ENCODE measurements at places on chromosomes 12 and 14. TPM values are rescaled to one million over a fixed set of nuclear protein-coding genes. Genes with fewer than 3 reads are reported as not detected.

The CISTR gene
- not detected for total RNA-seq

The C12orf54 gene
- not detected for total RNA-seq

The RTL1 gene
- total RNA-seq: not detected

The ZFYVE26 gene
- total RNA-seq: 30.2 TPM

The GSC gene
- total RNA-seq: 1.7 TPM

The SERPINA4 gene
- total RNA-seq: not detected

The SLC5A8 gene
- not detected for total RNA-seq

The PKP2 gene
- 16.2 TPM for total RNA-seq

GRCh38 chr14:103871596-103872480, 24.5 kb upstream of the PPP1R13B start:
- peak overlapping the region; percentile 23 for H3K4me3 ChIP-seq
- no peaks in the 10 kb centered on the region for H3K36me3 ChIP-seq
- H3K27ac ChIP-seq: peak overlapping the region; percentile 32

DNA sequence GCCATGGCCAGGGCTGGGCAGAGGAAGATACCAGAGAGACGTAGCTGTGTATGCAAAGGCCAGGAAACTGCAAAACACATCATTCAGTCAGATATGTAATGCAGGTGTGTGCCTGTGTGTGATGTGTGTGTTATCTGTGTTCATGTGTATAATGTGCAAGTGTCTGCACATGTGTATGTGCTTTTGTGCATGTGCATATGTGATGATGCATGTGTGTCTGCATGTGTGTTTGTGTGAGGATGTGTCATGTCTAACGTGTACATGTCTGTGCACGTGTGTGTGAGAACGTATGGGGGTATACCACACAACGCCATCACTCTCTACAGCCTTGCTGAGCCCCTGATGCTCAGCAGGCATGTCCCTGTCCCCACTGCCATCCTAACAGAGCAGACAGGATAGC, 9.7 kb downstream of the DIO3 start:
- no peak overlapping the region for H3K27ac ChIP-seq
- DNase-seq: no peak
- no peak overlapping the region for H3K4me3 ChIP-seq

DNA sequence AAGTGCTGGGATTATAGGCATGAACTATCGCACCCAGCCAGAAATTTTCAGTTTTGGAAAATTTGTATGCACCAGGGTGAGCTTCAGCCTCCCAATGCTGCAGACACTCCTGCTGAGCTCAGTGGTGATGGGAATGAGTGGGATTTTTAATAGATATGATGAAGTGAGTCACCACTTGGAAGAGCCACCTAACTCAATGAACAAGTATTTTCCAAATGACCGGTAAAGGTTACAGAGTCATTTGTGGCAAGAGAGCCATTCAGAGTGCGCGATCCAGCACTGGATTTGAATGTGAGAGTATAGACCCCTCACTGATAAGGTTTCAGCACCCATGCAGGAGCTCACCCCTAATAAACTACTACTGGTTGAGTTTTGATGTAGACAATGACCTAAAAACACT, 100.7 kb downstream of the PPP2R5C start:
- H3K4me3 ChIP-seq: no peak overlapping the region
- no peaks in the 10 kb centered on the region for H3K4me1 ChIP-seq
- H3K27me3 ChIP-seq: no peaks in the 10 kb centered on the region
- no peak overlapping the region for H3K27ac ChIP-seq
- H3K36me3 ChIP-seq: peaks cover 6% of the 10 kb centered on the region

DNA sequence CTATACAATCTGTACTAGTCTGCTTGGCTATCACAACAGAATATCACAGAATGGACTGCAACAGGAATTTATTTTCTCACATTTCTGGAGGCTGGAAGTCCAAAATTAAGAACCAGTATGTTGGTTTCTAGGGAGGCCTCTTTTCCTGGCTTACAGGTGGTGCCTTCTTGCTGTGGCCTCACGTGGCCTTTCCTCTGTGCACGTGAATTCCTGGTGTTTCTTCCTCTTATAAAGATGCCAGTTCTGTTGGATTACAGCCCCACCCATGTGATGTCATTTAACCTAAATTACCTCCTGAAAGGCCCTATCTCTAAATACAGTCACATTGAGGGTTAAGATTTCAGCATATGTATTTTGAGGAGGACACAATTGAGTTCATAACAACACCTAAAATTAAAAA, 32.1 kb upstream of the C2CD5 start:
- DNase-seq: no peak
- H3K4me1 ChIP-seq: no peaks in the 10 kb centered on the region
- H3K36me3 ChIP-seq: no peaks in the 10 kb centered on the region
- no peaks in the 10 kb centered on the region for H3K27me3 ChIP-seq
- no peak overlapping the region for H3K4me3 ChIP-seq
- no peak overlapping the region for H3K27ac ChIP-seq

DNA sequence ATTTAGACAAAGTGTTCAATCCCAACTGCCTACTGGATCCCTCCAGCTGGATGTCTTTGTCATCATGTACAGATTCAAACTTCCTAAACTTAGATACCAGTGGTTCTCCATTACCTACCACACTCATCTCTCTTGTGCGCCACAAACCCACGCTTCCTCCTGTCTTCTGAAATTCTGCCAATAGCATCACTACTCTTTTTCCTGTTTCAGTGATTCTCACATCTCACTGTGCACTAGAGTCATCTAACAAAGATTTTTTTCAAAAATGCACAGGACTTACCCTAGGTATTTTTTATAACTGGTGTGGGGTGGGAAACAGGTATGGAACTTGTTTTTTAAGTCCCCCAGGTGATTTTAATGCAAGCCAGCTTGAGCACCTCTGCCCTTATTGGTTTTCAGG, 5.9 kb downstream of the PSMB5 start:
- H3K27ac ChIP-seq: no peak overlapping the region
- no peak for DNase-seq
- H3K36me3 ChIP-seq: peaks cover 46% of the 10 kb centered on the region
- H3K27me3 ChIP-seq: no peaks in the 10 kb centered on the region

DNA sequence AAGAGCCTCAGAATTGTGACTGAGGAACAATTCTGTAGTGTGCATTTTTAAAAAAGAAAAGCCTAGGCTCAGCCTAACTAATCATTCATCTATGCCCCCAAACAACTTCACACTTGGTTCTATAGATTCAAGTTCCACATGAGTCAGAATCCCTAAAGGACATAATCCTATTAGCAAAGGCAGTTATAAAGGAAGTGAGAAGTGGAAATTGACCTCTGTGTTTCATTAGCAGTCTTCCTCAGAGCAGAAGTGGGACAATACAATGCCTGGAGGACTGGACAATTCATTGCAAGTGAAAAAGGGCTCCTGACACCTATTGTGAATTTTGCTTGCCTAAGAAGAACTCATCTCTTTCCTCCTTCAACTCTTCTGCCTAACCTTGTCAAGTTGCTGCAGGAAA, 222.3 kb downstream of the PTPRO start:
- no peak overlapping the region for H3K4me3 ChIP-seq
- H3K27me3 ChIP-seq: no peaks in the 10 kb centered on the region
- no peaks in the 10 kb centered on the region for H3K4me1 ChIP-seq
- H3K36me3 ChIP-seq: no peaks in the 10 kb centered on the region
- DNase-seq: no peak

GRCh38 chr14:105865904-105866840, 339.8 kb downstream of the TMEM121 start:
- H3K4me3 ChIP-seq: no peak overlapping the region
- no peaks in the 10 kb centered on the region for H3K4me1 ChIP-seq
- no peak overlapping the region for H3K27ac ChIP-seq
- peak; percentile 91 for DNase-seq
- H3K36me3 ChIP-seq: no peaks in the 10 kb centered on the region

DNA sequence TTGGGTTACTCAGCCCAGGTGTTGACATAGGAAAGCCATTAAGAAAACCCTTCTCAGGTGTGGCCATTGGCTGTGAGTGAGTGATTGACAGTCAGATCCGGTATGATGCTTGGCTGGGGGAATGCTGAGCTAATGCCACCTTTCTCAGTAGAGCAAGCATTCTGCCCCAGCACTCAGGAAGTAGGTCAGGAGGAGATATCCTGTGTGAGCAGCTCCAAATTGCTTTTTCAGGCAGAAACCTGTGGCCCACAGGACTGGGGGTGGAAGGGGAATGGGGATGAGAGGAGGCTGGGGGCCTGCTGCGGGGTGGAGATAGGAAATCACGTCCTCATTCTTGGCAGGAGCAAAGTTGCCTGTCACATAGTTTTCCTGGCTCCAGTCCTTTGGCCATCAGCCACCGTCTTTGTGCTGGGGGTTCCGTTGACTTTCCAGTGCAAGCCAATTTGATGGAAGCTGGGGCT, 55.7 kb downstream of the NINJ2 start:
- no peaks in the 10 kb centered on the region for H3K36me3 ChIP-seq
- no peak for DNase-seq
- H3K27ac ChIP-seq: no peak overlapping the region
- peaks cover 33% of the 10 kb centered on the region for H3K4me1 ChIP-seq
- H3K4me3 ChIP-seq: no peak overlapping the region

DNA sequence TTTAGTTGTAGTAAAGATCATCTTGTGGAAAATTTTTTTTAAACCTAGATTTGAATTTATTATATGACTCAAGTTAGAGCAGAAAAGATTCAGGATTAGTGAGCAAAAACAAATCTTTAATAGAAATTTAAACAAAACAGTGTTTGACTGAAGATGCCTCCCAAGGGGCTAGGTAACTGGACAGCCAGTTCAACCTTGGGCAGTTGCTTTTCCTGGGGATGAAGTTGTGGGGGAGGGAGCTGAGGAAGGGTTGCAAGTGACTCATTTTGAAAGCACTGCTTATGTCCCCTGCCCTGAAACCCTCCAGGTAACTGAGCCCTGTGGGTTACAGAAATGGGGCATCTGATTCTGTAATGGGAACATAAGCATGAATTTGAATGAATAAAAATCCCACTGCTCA, 13.1 kb downstream of the CFAP54 start:
- DNase-seq: no peak
- H3K4me3 ChIP-seq: no peak overlapping the region
- no peaks in the 10 kb centered on the region for H3K4me1 ChIP-seq
- H3K27ac ChIP-seq: peak overlapping the region; percentile 13
- H3K27me3 ChIP-seq: no peaks in the 10 kb centered on the region
- H3K36me3 ChIP-seq: no peaks in the 10 kb centered on the region

- H3K4me3 ChIP-seq: no peak overlapping the region
- H3K27me3 ChIP-seq: no peaks in the 10 kb centered on the region
- no peaks in the 10 kb centered on the region for H3K4me1 ChIP-seq
- peak; percentile 74 for DNase-seq
- H3K36me3 ChIP-seq: no peaks in the 10 kb centered on the region
These were observed 94.7 kb upstream of the DIO3 start for GRCh38 chr14:101466456-101467180.

DNA sequence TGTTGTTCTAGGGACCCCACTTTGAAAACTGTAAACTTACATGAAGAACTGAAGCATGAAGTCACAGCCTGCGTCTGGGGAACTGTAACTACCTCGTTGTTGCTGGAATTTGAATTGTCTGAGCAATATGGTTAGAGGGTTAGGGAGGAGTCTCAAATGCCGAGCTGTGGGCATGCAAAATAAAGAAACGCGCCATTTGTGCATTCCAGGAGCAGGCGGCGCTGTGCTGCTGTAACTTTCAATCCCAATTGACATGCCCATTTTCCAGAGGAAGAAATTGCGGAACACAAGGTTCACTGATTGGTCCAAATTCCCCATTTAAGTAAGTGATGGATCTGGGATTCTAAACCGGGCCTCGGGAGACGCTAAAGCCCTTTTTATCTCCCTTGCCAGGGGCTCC, 61.3 kb downstream of the ZNF664 start:
- no peak overlapping the region for H3K4me3 ChIP-seq
- H3K27me3 ChIP-seq: no peaks in the 10 kb centered on the region
- no peak overlapping the region for H3K27ac ChIP-seq
- peaks cover 13% of the 10 kb centered on the region for H3K4me1 ChIP-seq
- H3K36me3 ChIP-seq: no peaks in the 10 kb centered on the region

DNA sequence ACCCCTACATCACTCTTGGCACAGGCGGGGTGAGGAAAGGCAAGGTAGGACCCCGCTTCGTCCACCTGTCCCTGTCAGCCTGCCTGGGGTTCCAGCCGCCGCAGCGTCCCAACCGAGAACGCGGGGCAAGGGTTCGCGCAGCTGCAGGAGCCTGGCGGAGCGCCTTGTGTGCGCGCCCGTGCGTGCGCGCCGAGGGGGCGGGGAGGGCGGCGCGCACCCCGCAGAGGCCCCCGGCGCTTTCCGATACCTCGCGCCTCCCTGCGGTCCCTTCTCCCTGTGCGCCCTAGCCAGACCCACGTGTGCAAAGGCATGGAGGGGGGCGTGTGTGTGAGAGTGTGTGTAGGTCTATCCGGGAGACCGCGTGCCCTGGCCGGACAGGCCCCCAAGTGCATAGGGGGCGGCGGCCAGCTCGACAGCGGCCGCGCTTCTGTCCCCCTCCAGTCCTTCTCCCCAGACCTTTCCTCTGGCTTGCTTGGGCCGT, 122.4 kb downstream of the TSPAN9 start:
- peaks cover 43% of the 10 kb centered on the region for H3K4me1 ChIP-seq
- H3K4me3 ChIP-seq: peak overlapping the region; percentile 63
- H3K36me3 ChIP-seq: no peaks in the 10 kb centered on the region

DNA sequence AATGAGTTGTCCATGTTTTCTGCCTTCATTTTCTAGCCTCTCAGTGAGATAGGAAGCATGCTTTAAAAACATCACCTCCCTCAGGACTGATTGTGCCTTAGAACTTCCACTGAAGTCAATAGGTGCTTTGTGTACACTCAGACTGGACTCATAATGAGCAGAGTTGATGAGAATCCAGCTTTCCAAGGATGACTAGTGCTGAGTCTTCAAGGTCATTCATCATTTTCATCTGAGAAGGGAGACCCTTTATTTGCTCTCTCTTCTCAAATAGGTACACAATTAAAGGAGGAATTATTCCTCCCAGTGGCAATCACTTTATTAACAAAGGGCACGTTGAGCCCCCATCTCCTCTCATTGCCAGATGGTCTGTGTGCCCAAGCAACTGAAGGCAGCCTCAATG, 210.9 kb upstream of the PRKD1 start:
- H3K27me3 ChIP-seq: no peaks in the 10 kb centered on the region
- no peak overlapping the region for H3K27ac ChIP-seq
- no peak for DNase-seq
- H3K4me1 ChIP-seq: no peaks in the 10 kb centered on the region
- H3K36me3 ChIP-seq: no peaks in the 10 kb centered on the region
- no peak overlapping the region for H3K4me3 ChIP-seq

GRCh38 chr14:49089107-49089506, 497.1 kb downstream of the RPS29 start:
- H3K4me3 ChIP-seq: no peak overlapping the region
- H3K4me1 ChIP-seq: no peaks in the 10 kb centered on the region
- H3K27ac ChIP-seq: no peak overlapping the region
- no peaks in the 10 kb centered on the region for H3K27me3 ChIP-seq
- H3K36me3 ChIP-seq: no peaks in the 10 kb centered on the region

GRCh38 chr12:42725809-42726208, 136.3 kb upstream of the PRICKLE1 start:
- H3K27me3 ChIP-seq: no peaks in the 10 kb centered on the region
- no peak for DNase-seq
- peaks cover 8% of the 10 kb centered on the region for H3K4me1 ChIP-seq
- no peak overlapping the region for H3K27ac ChIP-seq

- H3K36me3 ChIP-seq: no peaks in the 10 kb centered on the region
- no peak for DNase-seq
- H3K27ac ChIP-seq: peak overlapping the region; percentile 15
These were observed 61.7 kb downstream of the PPP1R36 start for GRCh38 chr14:64611358-64612020.

Measured in vagina (tissue), 2 donors.